Ovary (tissue), 10 donors: ENCODE measurements at places on chromosomes 5 and 9.

- DNase-seq: no peak
These were observed 81.9 kb downstream of the TNC start for GRCh38 chr9:115035841-115036612.

- no peak for DNase-seq
These were observed 168.0 kb upstream of the IRX2 start for GRCh38 chr5:2919310-2920018.

DNA sequence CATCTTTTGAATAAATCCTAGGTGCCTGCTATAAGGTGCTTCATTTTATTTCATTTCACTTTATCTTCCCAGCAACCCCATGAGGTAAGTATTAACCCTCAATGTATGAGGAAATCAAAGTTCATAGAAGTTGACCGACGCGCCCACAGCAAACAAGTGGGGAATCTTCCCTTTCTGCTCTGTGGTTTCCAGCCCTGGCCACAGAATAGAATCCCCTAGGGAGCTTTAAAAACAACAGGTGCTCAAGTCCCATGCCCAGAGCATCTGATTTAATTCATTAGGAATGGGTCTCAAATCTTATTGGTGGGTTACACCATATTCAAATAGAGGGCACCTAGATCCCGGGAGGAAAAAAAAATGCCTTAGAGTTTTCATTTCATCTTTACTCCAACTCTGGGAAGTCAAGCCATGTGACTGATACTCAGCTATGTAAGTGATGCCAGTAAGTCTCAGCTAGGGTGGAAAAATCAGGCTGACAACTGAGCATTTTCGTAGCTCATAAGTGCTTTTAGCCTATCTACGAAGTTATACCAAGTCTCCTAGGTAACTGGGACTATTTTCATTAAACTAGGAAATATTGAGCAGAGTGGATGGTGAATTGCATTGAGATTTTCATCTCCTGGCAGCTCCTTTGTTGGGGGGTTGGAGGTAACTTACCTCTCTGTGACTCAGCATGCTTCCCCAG is 353.4 kb upstream of the SLC30A5 start:
- DNase-seq: no peak

DNA sequence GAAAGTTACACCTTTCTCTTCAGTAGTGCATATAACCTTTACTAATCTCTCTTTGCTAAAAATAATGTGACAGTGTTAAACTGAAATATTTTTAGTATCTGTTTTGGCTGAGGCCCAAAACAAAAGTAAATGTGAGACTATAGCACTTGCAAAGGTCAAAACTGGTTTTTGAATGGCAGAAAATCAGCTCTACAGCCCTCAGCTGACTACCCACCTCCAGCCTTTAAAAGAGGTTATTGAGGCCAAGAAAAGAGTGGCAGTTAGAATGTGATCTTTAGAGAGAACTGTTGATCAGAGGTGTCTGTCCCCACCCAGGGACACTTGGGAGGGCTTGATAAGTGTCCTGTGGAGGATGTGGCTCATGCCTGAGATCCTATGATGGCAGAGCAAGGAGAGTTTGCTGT is 30.9 kb downstream of the PRKACG start:
- no peak for DNase-seq

- no peak for DNase-seq
These were observed 212.4 kb downstream of the RFK start for GRCh38 chr9:76181781-76182180.

GRCh38 chr5:43804041-43804440 is 201.1 kb downstream of the NNT start:
- no peak for DNase-seq

- DNase-seq: no peak
These were observed 74.1 kb upstream of the SYK start for GRCh38 chr9:90727488-90727887.
